ENCODE measurements at places on chromosomes 5 and 9.

- H3K36me3 ChIP-seq: no peaks in the 10 kb centered on the region
- H3K4me1 ChIP-seq: peaks cover 34% of the 10 kb centered on the region
- no peak for DNase-seq
- H3K4me3 ChIP-seq: no peak overlapping the region
Measured at GRCh38 chr5:125660231-125660895, 762.8 kb upstream of the GRAMD2B start.

- H3K4me1 ChIP-seq: peaks cover 11% of the 10 kb centered on the region
- H3K4me3 ChIP-seq: no peak overlapping the region
- DNase-seq: no peak
- no peaks in the 10 kb centered on the region for H3K36me3 ChIP-seq
- no peaks in the 10 kb centered on the region for H3K27me3 ChIP-seq
Measured at GRCh38 chr5:13278148-13278547, 666.3 kb downstream of the DNAH5 start.

DNA sequence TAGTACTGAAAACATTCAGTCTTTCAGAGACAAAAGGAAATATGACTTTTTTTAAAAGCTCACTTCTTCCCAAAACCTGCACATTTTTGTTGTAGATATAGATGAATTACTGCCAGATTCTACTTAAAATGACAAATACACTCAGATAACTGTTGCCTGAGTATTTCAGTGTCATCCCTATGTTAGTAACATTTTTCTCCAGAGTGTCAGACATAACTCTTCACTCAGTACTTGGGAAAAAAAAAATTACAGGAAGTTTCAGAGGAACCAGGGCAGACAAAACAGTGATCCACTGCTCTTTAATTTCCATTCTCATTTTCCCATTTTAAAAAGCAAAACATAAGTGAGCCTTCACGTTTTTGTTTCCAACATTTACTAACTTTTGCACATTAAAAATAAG, 79.3 kb upstream of the ITGA1 start:
- peaks cover 20% of the 10 kb centered on the region for H3K4me1 ChIP-seq
- H3K36me3 ChIP-seq: no peaks in the 10 kb centered on the region
- no peak for DNase-seq
- H3K4me3 ChIP-seq: no peak overlapping the region
- H3K27ac ChIP-seq: no peak overlapping the region

DNA sequence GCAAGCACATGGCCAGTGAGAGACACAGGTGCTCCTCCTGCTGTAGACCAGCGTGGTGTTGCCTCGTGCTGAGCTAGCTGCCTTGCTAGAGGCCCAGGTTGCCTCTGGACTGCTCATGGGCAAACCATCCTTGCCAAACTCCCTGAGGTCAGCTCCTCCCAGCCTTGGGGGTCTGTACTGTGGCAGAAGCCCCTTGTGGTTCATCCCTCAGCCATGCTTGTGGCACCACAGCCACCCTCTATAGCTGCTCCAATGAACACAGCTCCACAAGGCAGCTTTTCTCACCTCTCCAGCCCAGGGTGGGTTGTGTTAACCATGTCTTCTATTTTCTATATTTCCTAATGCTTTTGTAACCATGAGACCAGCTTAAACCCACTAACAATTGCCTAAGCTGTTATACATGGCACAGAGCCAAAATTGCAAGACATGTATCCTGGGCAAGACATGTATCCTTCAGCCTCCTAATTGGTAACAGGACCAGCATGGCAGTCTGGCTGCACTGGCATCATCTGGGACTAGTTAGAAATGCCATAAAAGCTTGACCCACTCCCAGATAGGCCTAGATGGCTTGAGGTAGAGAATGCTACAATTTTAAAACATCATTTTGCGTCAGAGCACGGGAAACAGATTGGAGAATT, 183.1 kb upstream of the S1PR3 start:
- H3K36me3 ChIP-seq: no peaks in the 10 kb centered on the region
- no peak overlapping the region for H3K27ac ChIP-seq
- no peak overlapping the region for H3K4me3 ChIP-seq
- no peak for DNase-seq
- peaks cover 6% of the 10 kb centered on the region for H3K27me3 ChIP-seq

GRCh38 chr5:14166437-14166836, 23.3 kb downstream of the TRIO start:
- H3K27ac ChIP-seq: no peak overlapping the region
- no peak overlapping the region for H3K4me3 ChIP-seq
- DNase-seq: no peak

DNA sequence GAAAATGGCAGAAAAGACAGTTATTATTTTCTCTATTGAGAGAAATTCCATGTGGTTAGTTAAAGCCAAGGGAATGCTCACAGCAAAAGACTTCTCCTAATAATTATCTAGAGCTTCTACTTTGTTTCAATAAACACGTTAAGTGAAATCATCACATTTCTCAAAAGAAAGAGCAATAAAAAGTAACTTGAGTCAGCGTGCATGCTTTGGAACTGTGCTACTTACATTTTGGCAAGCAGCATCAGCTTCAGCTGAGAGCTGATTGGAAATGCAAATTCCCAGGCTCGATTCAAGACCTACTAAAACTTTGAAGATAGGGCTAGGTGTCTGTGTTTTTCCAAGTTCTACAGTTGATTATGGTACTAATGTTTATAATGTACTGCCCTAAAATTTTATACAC, 132.1 kb downstream of the CDH18 start:
- no peak overlapping the region for H3K27ac ChIP-seq
- H3K4me1 ChIP-seq: peaks cover 6% of the 10 kb centered on the region
- no peaks in the 10 kb centered on the region for H3K27me3 ChIP-seq
- no peak overlapping the region for H3K4me3 ChIP-seq
- no peaks in the 10 kb centered on the region for H3K36me3 ChIP-seq
- DNase-seq: no peak

- no peak overlapping the region for H3K4me3 ChIP-seq
- no peak for DNase-seq
- H3K36me3 ChIP-seq: no peaks in the 10 kb centered on the region
- H3K4me1 ChIP-seq: peaks cover 4% of the 10 kb centered on the region
Measured at GRCh38 chr5:124856726-124857125, 110.3 kb upstream of the ZNF608 start.

- no peak overlapping the region for H3K4me3 ChIP-seq
- no peak overlapping the region for H3K27ac ChIP-seq
- H3K4me1 ChIP-seq: peaks cover 10% of the 10 kb centered on the region
- H3K27me3 ChIP-seq: no peaks in the 10 kb centered on the region
Measured at GRCh38 chr9:110807956-110808598, 139.5 kb downstream of the MUSK start.

GRCh38 chr5:56357426-56357825, 124.3 kb upstream of the ANKRD55 start:
- peaks cover 8% of the 10 kb centered on the region for H3K36me3 ChIP-seq
- no peak overlapping the region for H3K4me3 ChIP-seq
- peak overlapping the region; percentile 96 for H3K27ac ChIP-seq
- DNase-seq: no peak

DNA sequence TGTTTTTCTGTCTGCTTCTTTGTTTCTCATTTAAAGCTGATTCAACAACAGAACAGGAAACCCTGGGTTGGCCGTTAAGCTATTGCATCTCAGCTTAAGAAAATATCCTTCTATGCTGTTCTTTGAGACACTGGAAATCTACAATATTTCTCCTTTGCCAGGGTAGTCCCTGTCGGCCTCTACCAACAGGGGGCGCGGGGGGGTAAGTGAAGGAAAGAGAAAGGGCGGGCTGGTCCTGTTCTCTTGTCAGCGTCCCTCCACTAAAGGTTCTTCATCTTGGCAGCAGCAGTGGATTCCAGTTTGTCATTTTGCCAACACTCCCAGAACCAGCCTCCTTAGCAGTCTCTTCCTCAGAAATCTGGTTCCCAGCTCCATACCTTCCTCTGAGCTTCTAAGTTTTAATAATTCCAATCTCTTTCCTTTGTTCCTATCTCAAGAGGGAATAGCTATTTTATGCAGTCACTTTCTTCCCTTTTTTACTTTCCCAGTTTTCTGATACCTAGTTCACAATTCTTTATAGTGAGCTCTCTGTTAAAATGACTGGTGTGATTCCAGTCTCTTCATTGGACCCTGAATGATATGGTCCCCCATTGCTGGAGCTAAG, 222.3 kb downstream of the GLIS3 start:
- no peak overlapping the region for H3K27ac ChIP-seq
- DNase-seq: peak; percentile 61
- no peak overlapping the region for H3K4me3 ChIP-seq

DNA sequence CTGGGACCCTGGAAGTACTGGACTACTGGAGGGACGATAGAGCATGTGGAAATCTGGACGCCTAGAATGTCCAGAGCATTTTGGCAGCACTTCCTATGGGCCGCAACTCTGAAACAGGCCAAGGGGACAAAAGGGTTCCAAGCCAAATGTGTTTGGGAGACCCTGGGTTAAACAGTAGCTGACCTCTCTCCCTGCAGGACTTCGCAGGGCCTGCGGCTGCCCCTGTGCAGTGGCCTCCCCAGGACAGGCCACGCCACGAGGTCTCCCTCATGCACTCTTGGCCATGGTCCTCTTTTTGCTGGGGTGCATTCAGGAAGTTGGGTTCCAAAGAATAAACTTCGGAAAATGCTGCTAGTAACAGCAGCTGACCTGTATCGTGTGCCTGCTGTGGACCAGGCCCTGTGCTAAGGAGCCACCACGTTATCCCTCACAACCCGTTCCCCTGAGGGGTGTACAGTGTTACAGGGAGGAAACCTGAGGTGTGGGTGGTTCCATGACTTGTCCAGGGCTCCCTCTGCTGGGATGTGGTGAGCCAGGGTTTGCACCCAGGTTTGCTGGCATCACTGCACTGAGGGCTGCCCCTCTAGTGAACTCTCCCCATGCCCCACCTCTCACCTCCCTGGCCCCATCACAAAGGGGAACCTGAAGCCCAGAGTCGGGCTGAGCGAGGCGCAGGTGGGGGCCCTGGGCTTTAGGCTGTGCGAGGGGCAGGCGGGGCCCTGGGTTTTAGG, 79.4 kb downstream of the AMBP start:
- peaks cover 3% of the 10 kb centered on the region for H3K4me1 ChIP-seq
- H3K4me3 ChIP-seq: no peak overlapping the region
- H3K27ac ChIP-seq: no peak overlapping the region
- H3K27me3 ChIP-seq: no peaks in the 10 kb centered on the region

DNA sequence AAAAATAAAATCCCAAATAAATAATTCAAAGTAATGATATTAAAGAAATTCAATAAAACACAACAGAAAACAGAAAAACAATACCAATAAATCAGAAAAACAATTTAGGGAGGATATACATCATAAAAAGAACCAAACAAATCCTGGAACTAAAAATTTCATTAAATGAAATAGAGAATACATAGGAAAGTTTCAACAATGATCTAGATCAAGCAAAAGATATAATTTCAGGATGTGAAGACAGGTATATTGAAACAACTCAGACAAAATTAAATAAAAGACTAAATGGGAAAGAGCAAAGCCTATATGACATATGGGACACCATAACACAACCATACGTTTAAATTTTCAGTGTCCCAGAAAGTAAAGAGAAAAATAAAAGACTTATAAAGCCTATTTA, 85.1 kb upstream of the GHR start:
- no peaks in the 10 kb centered on the region for H3K36me3 ChIP-seq
- H3K27me3 ChIP-seq: no peaks in the 10 kb centered on the region
- H3K27ac ChIP-seq: no peak overlapping the region

GRCh38 chr9:111615928-111616327, 15.2 kb upstream of the DNAJC25 start:
- H3K4me3 ChIP-seq: no peak overlapping the region
- peaks cover 2% of the 10 kb centered on the region for H3K4me1 ChIP-seq
- peaks cover 5% of the 10 kb centered on the region for H3K27me3 ChIP-seq
- H3K27ac ChIP-seq: no peak overlapping the region
- DNase-seq: no peak

DNA sequence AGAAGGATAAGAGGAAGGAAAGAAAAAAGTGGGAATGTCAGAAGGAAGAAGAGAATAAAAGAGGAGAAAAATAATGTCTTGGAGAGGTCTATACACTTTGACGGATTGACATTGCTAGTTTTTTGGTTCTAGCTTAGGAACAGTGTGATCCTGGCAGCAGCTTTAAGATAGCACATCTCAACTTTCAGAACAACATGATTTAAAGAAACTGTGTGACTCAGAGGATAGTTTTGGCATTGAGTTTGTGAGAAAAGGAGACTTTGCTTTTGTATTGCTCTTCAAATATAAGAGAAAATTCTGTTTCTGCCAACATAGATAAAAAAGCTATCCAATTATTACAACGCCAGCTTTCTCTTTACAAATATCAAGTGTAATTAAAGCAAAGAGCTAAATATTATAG, 260.7 kb upstream of the ARRDC3 start:
- H3K27me3 ChIP-seq: peaks cover 2% of the 10 kb centered on the region
- no peaks in the 10 kb centered on the region for H3K4me1 ChIP-seq
- H3K27ac ChIP-seq: no peak overlapping the region
- DNase-seq: no peak

DNA sequence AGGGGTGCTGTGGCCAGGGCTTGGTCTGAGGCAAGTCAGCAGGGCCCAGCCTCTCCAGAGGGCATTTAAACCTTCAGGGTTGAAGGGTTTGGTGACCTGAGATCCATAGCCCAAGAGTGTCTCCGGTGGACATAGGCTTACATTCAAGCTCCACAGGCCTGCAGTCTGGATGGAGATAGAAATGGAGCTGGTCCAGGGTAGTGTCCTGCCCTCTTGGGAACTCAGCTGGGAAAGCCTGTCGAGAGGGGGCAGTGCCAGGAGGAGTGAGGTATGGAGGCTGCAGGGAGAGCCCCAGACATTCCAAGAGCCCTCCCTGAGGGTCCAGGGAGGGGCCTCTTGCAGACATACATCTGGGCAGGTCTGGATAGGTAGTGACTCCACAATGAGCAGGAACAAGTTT, 177.0 kb upstream of the MVB12B start:
- H3K4me1 ChIP-seq: peaks cover 24% of the 10 kb centered on the region
- H3K36me3 ChIP-seq: no peaks in the 10 kb centered on the region
- H3K27me3 ChIP-seq: peaks cover 19% of the 10 kb centered on the region
- no peak for DNase-seq

DNA sequence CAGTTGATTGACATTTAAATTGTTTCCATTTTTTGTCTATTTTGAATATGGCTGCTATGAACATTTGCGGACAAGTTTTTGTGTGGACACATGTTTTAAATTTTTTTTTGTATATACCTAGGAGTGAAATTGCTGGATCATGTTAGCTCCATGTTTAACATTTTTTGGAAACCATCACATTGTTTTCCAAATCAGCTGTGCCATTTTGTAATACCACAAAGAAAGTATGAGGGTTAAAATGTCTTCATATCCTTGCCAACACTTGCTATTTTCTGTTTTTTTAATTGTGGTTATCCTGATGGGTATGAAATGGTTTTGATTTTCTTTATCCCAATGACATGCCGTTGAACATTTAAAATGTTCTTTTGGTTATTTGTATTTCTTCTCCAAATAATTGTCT, 52.1 kb downstream of the CARTPT start:
- H3K36me3 ChIP-seq: no peaks in the 10 kb centered on the region
- H3K27me3 ChIP-seq: peaks cover 4% of the 10 kb centered on the region
- H3K4me1 ChIP-seq: no peaks in the 10 kb centered on the region
- H3K27ac ChIP-seq: no peak overlapping the region
- DNase-seq: no peak
- no peak overlapping the region for H3K4me3 ChIP-seq

DNA sequence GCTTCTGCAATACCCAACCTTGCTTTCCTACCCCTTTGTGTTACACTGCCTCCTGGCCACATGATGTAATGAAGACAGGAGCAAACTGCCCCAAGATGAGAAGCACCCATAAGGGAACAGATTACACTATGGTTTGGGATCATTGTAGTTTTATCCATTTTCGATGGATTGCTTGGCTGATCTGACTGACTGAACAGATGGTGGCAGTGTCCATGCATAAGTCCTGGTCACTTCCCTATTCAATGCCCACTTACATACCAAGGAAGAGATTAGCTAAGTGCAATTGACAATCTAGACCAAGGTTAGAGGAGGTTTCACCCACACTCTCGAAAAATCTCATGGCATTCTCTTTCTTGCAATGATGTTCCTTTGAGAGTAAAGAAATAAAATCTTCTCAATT, 319.9 kb downstream of the RAB3C start:
- H3K27ac ChIP-seq: no peak overlapping the region
- H3K4me1 ChIP-seq: peaks cover 6% of the 10 kb centered on the region
- no peaks in the 10 kb centered on the region for H3K27me3 ChIP-seq
- DNase-seq: no peak
